Mammary epithelial cell (primary cell): ENCODE measurements at places on chromosomes 4 and X. TPM values are rescaled to one million over a fixed set of nuclear protein-coding genes. Genes with fewer than 3 reads are reported as not detected.

ZNF185 gene
- total RNA-seq: 35.2 TPM

SPANXN3 gene
- not detected in 2 replicates for total RNA-seq

FGF13 gene
- total RNA-seq: 1.3 TPM

HHIP gene
- 0.17 TPM for total RNA-seq

UNC5C gene
- 9.8 TPM for total RNA-seq

PARM1 gene
- 0.33 TPM for total RNA-seq

MAOB gene
- 2.5 TPM for total RNA-seq

BRS3 gene
- not detected in 2 replicates for total RNA-seq

UBA1 gene
- total RNA-seq: 231 TPM

CT83 gene
- not detected in 2 replicates for total RNA-seq

DUSP9 gene
- total RNA-seq: 0.50 TPM

CTSO gene
- total RNA-seq: 11.0 TPM

XKRX gene
- total RNA-seq: 0.48 and 0.82 TPM in 2 replicates
